ENCODE measurements at places on chromosomes 7 and 10. TPM values are rescaled to one million over a fixed set of nuclear protein-coding genes. Genes with fewer than 3 reads are reported as not detected.

Gene CLCN1
- total RNA-seq: 0.10 TPM

Gene CYP51A1
- 74.6 TPM for total RNA-seq

Gene CYP2C8
- not detected for total RNA-seq

Gene SUN3
- not detected for total RNA-seq

Gene PODXL
- 1.3 TPM for total RNA-seq

DNA sequence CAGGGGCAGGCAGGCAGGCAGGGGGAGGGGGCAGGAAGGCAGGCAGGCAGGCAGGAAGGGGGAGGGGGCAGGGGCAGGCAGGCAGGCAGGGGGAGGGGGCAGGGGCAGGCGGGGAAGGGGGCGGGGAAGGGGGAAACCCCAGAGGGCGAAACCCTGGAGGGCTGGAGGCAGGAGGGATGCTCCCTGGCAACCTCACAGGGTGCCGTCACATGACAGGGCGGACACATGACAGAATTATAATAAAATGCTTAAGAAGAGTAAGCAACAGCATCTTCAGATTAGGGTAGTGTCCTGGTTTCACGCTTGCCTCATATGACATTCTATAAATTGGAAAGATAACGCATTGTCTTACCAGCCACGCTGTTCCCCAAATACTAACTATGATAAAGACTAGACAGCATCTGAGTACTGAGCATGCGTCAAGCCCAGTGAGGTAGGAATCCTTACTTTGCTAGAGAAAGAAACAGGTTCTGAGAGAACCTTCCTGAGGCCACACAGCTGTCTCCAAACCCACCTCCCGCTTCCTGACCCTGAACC lies 131.6 kb downstream of the DIP2C start:
- no peaks in the 10 kb centered on the region for H3K36me3 ChIP-seq
- peaks cover 16% of the 10 kb centered on the region for H3K27me3 ChIP-seq
- no peak overlapping the region for H3K27ac ChIP-seq

GRCh38 chr7:105036217-105037168 lies 22.5 kb downstream of the KMT2E start:
- peaks cover 39% of the 10 kb centered on the region for H3K4me1 ChIP-seq
- H3K36me3 ChIP-seq: peaks cover 4% of the 10 kb centered on the region
- H3K4me3 ChIP-seq: no peak overlapping the region
- DNase-seq: no peak
- no peak overlapping the region for H3K27ac ChIP-seq
- no peaks in the 10 kb centered on the region for H3K27me3 ChIP-seq

- H3K36me3 ChIP-seq: peaks cover 9% of the 10 kb centered on the region
- peaks cover 2% of the 10 kb centered on the region for H3K4me1 ChIP-seq
- no peak overlapping the region for H3K27ac ChIP-seq
- no peak for DNase-seq
Measured at GRCh38 chr7:156791241-156791640, 101.7 kb downstream of the LMBR1 start.

DNA sequence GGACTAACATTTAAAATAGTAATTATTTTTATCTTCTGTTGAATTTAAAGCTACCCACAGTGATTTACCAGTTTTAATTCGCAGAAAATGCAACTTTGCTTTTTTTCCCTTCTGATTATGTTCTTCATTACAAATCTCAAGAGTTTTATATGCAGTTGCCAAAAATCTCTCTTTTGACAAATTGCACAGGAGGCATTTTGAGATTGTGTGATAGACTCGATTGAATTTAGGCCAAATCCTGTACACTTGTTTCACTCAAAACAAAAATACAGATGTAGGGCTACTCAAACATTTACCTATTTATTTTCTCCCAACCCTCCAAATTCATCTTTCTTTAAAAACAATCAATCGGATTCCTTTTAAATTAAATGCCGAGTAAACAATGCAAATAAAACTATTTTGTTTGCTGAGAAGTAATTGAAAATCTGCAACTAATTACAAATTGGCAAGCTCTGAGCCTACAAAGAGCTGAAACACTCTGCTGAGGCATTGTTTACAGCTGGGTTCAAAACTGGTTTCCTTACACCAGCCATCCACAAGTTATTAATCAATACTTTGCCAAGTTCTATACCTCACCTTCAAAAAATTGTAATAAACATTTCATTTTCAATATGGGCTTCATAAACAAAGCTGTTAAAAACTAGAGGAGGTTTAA lies 214.9 kb upstream of the TCF7L2 start:
- H3K27ac ChIP-seq: no peak overlapping the region
- H3K36me3 ChIP-seq: no peaks in the 10 kb centered on the region
- H3K4me1 ChIP-seq: no peaks in the 10 kb centered on the region
- no peaks in the 10 kb centered on the region for H3K27me3 ChIP-seq
- H3K4me3 ChIP-seq: no peak overlapping the region

GRCh38 chr7:117458977-117459583 lies 20.7 kb upstream of the CFTR start:
- no peaks in the 10 kb centered on the region for H3K27me3 ChIP-seq
- H3K4me3 ChIP-seq: no peak overlapping the region
- DNase-seq: no peak
- H3K27ac ChIP-seq: no peak overlapping the region
- H3K36me3 ChIP-seq: no peaks in the 10 kb centered on the region

DNA sequence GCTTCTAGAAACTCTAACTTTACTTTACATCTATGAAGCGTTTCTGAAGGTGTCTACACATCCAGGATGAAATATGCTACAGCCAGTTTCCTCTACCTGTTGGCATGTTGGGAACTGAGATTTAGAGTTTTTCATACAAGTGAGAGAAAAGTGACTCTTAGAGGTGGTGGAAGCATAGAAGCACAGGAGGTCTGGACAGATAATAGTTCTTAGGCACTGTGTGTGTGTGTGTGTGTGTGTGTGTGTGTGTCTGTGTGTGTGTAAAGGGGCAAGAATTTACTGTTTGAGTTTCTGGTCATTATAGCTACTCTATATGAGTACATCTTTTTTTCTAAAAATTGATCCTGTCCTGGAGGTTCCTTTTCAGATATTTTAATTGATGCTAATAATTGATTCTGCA lies 110.7 kb upstream of the MTPN start:
- peaks cover 2% of the 10 kb centered on the region for H3K36me3 ChIP-seq
- no peak for DNase-seq
- H3K4me3 ChIP-seq: peak overlapping the region; percentile 63
- peaks cover 3% of the 10 kb centered on the region for H3K4me1 ChIP-seq

GRCh38 chr10:50576245-50576815 lies 47.4 kb downstream of the SGMS1 start:
- H3K27ac ChIP-seq: peak overlapping the region; percentile 23
- H3K4me1 ChIP-seq: peaks cover 53% of the 10 kb centered on the region
- peak overlapping the region; percentile 21 for H3K4me3 ChIP-seq

GRCh38 chr7:107396990-107397389 lies 72.9 kb upstream of the GPR22 start:
- H3K4me3 ChIP-seq: no peak overlapping the region
- peaks cover 3% of the 10 kb centered on the region for H3K4me1 ChIP-seq
- no peaks in the 10 kb centered on the region for H3K27me3 ChIP-seq
- peaks cover 5% of the 10 kb centered on the region for H3K36me3 ChIP-seq

DNA sequence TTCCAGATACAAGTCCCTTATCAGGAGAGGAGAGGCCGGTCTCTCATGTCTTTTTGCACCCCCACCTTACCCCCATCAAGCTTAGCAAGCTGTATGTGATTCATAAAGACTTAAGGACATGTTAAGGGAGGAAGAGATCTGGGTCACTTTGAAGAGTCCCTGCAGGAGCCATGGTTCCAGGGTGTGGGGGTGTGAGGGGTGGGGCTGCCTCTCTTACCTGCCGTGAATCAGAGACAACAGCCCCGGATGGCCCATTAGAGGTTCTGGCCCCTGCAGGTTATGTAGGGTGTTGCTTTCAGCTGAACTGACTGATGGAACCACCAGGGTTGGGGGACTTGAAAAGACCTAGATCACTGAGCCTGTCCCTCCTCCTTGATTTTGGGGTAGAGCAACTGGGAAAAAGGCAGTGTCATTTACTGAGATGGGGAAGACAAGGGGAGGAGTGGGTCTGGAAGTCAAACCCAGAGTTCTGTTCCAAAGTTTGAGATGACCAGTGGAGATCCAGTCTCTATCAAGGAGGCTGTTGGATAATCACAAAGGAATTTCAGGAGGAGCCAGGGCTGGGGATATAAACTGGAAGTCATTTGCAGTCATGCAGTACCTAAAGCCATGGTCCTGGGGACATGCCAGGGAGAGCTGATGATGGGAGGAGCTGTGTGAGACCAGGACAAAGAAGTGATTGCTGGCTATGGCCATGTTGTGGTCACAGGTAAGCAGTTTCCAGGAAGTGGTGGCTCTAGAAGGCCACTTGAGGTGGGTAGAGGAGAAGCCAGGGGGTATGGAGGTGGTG lies 23.1 kb downstream of the ADAMTS14 start:
- no peaks in the 10 kb centered on the region for H3K27me3 ChIP-seq
- H3K27ac ChIP-seq: no peak overlapping the region
- H3K36me3 ChIP-seq: no peaks in the 10 kb centered on the region
- peaks cover 10% of the 10 kb centered on the region for H3K4me1 ChIP-seq
- H3K4me3 ChIP-seq: no peak overlapping the region

GRCh38 chr7:80467069-80467468 lies 44.8 kb downstream of the GNAT3 start:
- no peaks in the 10 kb centered on the region for H3K4me1 ChIP-seq
- H3K36me3 ChIP-seq: no peaks in the 10 kb centered on the region
- no peak overlapping the region for H3K27ac ChIP-seq
- H3K4me3 ChIP-seq: no peak overlapping the region
- no peaks in the 10 kb centered on the region for H3K27me3 ChIP-seq

GRCh38 chr10:81306971-81307782 lies 567.8 kb upstream of the NRG3 start:
- H3K4me1 ChIP-seq: no peaks in the 10 kb centered on the region
- no peaks in the 10 kb centered on the region for H3K27me3 ChIP-seq
- no peak for DNase-seq
- no peak overlapping the region for H3K4me3 ChIP-seq
- H3K36me3 ChIP-seq: no peaks in the 10 kb centered on the region
- H3K27ac ChIP-seq: no peak overlapping the region

GRCh38 chr7:8212638-8213037 lies 49.3 kb downstream of the ICA1 start:
- no peaks in the 10 kb centered on the region for H3K36me3 ChIP-seq
- peaks cover 4% of the 10 kb centered on the region for H3K4me1 ChIP-seq
- DNase-seq: no peak
- H3K27ac ChIP-seq: no peak overlapping the region
- H3K27me3 ChIP-seq: no peaks in the 10 kb centered on the region
- H3K4me3 ChIP-seq: no peak overlapping the region

DNA sequence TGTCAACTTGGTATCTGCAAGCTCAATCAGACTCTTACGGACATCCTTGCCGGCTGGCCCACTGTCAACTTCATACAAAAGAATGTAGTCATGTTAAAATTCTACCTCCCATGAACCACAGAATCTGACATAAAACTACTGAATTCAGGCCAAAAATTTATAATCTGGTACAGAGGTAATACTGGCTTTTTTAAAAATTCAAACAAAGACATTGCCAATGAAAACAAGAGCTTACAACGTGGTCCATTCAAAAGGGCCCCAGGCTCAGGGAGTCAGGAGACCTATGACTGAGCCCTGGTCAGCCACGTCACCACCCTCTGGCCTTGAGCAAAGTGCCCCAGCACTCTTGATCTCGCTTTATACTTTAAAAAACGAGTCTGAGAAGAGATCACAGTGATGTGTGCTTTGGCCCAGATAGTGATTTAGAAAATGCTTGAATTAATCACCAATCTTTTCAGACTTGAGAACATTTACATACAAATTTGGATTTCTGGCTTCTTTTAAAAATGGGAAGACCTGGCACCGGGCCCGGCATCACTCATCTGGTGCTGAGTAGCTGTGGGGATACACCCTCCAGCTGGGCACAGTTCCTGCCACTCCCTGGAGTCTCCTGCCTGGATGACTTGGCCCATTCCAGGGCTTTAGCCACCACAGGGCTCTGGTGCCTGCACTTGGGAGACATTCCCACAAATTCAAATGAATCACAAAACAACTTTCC lies 94.1 kb downstream of the PIP4K2A start:
- no peak for DNase-seq
- H3K4me3 ChIP-seq: peak overlapping the region; percentile 69
- peak overlapping the region; percentile 96 for H3K27ac ChIP-seq
- H3K27me3 ChIP-seq: no peaks in the 10 kb centered on the region

DNA sequence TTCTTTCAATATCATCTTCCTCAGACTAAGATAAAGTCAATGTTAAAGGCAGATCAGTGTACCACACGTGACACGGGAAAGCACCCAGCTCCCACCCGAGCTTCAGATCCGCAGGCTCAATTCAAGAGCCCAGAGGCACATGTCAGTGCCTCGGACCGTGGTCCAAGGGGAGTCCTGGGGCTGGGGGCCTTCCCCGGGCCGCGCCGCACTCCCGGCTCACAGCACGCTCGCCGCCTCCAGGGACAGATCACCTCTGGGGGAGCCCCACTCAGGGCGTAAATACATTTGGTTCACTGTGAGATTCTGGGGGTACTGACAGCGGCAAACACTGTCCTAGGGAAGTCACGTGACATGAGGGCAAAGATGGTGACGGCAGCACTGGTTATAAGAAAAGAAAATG lies 10.8 kb downstream of the BNIP3 start:
- no peak overlapping the region for H3K27ac ChIP-seq
- no peaks in the 10 kb centered on the region for H3K36me3 ChIP-seq
- H3K4me3 ChIP-seq: no peak overlapping the region
- DNase-seq: no peak
- H3K4me1 ChIP-seq: peaks cover 34% of the 10 kb centered on the region

GRCh38 chr7:151917791-151918509 lies 38.3 kb upstream of the GALNTL5 start:
- no peak for DNase-seq
- no peaks in the 10 kb centered on the region for H3K4me1 ChIP-seq
- H3K36me3 ChIP-seq: peaks cover 7% of the 10 kb centered on the region
- H3K27me3 ChIP-seq: peaks cover 15% of the 10 kb centered on the region
- H3K27ac ChIP-seq: no peak overlapping the region

- H3K4me1 ChIP-seq: no peaks in the 10 kb centered on the region
- H3K36me3 ChIP-seq: no peaks in the 10 kb centered on the region
- H3K27me3 ChIP-seq: peaks cover 9% of the 10 kb centered on the region
Measured at GRCh38 chr10:22978287-22978686, 50.4 kb downstream of the ARMC3 start.

- H3K4me3 ChIP-seq: no peak overlapping the region
- H3K27ac ChIP-seq: no peak overlapping the region
- H3K36me3 ChIP-seq: peaks cover 6% of the 10 kb centered on the region
- peaks cover 5% of the 10 kb centered on the region for H3K4me1 ChIP-seq
- no peaks in the 10 kb centered on the region for H3K27me3 ChIP-seq
- no peak for DNase-seq
Measured at GRCh38 chr10:97372233-97372875, 28.8 kb downstream of the RRP12 start.

- no peak overlapping the region for H3K4me3 ChIP-seq
- no peaks in the 10 kb centered on the region for H3K4me1 ChIP-seq
- no peak for DNase-seq
- no peak overlapping the region for H3K27ac ChIP-seq
- peaks cover 7% of the 10 kb centered on the region for H3K27me3 ChIP-seq
Measured at GRCh38 chr7:74479961-74480829, 26.5 kb downstream of the GTF2IRD1 start.

Measured in natural killer cell treated with Interleukin-12 subunit alpha and Interleukin-12 subunit beta and Interleukin-15 and Interleukin-18, amount 100 ng/mL, for 72 hours (primary cell).